GM04504 (cell line): ENCODE measurements at places on chromosomes 4 and X.
A peak's percentile ranks its signal among the peaks of the same experiment; 100 is the strongest.

- no peak for DNase-seq
Observed at GRCh38 chr4:18180122-18180521, 158.6 kb upstream of the LCORL start.

- DNase-seq = peak; percentile 3
Observed at GRCh38 chrX:141314441-141314840, 72.1 kb upstream of the SPANXC start.

DNA sequence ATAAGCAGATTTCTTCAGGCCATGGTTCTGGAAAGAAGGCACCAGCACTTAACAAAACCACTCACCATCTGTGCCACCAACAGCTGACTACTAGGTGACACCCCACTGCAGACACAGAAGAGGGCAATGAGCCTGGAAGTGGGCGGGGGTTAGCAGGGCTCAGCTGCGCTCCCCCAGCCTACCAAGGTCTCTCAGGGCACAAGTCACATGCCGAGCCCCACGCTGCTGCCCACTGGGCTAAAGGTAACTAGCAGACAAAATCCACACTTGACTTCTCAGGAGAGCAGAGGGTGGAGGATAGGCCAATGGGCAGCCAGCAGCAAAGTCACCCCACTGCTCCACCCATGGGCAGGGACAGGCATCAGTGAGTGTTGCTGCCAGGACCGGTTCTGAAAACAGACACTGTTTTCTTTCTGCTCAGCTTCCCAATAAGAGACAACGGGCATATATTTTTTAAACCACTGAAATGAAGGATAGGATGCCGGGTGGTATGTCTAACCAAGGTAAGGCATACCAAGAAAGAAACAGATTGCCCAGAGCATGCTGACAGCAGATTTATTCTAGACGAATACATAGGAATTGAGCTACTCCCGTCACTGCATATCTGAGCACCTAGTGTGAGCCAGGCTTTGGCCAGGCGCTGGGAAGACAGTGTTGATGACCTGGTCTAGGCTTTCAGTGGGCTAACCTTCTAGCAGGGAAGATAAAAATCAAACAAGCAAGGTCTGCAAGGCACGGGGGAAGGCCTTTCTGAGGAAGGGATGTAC lies 20.1 kb downstream of the ACSL1 start:
- no peak for DNase-seq

DNA sequence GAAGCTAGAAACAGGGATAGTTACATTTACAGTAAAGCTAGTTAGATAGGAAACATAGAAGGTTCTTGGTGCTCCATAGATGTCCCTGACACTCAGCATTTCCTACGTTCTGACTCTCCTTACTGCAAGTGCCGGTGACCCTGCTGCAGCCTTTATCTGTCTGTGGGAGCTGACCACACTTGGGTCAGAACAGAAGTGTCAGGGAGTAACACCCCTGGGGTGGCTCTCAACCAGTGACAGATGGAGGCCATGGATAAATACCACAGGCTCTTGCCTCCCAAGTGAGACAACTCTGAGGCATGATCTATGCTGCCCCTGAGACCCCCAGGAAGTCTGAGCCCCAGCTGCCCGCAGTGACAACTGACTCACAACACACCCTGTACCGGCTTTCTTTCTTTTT lies 69.8 kb downstream of the ANXA3 start:
- DNase-seq = no peak

- DNase-seq = no peak
Observed at GRCh38 chrX:16855363-16856075, 14.6 kb downstream of the RBBP7 start.

DNA sequence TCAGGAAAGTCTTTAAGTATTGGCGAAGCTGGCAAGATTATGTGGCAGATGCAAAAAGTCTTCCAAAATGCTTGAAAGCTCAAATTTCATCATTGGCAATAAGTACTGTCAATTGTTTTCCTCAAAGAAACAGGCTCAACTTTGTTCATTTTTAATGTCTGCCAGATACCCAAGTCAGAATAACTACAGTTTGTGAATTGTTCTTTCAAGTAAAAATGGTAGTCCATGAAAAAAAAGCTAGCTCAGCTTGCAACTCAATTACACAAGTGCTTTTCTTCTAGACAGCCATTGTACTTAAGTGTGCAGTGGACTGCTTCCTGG lies 70.5 kb downstream of the AFF1 start:
- no peak for DNase-seq

GRCh38 chrX:19953145-19953544 lies 37.7 kb downstream of the BCLAF3 start:
- no peak for DNase-seq

DNA sequence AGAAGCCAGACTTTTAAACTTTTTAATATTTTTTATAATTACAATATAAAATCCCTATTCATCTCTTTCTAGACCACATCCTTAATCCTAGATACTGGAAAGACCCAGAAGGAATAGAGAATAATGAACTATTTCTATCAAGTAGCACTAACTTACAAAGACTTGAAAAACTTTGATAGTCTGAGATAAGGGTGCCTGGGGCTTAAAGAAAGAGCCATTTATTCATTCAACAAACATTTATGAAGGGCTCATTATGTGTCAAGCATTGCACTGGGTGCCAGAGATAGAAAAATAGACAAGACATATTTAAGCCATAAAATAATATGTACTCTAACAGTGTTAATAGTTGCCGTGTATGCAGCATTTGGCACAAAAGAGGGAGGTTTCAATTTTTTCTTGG lies 178.0 kb upstream of the EMCN start:
- DNase-seq = no peak

DNA sequence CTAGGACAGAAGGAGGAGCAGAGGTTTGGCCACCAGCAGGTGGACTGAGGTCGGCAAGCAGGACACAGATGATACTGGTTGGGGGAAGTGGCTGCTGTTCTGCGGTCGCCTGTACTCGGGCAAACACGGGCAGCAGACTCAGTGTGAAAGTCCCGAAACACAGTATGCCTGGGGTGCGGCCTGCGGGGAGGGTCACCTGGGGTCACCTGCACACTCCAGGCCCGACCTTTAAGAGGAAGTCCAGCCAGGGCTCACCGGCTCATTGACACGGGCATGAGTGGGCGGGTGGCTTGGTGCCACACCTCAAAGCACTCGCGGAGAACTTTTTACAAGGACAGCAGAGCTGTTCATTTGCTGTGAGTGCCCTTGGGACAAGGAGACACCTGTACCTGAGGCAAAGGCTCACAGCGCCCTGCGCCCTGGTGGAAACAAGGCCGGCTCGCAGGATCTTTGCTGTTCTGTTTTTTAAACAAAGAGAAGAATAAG lies 71.5 kb upstream of the MXD4 start:
- no peak for DNase-seq

DNA sequence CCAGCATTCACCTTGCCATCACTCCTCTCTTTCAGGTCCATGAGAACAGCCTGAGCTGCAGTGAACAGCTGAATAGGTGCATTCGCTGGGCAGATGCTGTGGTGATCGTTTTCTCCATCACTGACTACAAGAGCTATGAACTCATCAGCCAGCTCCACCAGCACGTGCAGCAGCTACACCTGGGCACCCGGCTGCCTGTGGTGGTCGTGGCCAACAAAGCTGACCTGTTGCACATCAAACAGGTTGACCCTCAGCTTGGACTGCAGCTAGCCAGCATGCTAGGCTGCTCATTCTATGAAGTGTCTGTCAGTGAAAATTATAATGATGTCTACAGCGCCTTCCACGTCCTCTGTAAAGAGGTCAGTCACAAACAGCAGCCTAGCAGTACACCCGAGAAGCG lies 3.2 kb downstream of the RASL11B start:
- no peak for DNase-seq

DNA sequence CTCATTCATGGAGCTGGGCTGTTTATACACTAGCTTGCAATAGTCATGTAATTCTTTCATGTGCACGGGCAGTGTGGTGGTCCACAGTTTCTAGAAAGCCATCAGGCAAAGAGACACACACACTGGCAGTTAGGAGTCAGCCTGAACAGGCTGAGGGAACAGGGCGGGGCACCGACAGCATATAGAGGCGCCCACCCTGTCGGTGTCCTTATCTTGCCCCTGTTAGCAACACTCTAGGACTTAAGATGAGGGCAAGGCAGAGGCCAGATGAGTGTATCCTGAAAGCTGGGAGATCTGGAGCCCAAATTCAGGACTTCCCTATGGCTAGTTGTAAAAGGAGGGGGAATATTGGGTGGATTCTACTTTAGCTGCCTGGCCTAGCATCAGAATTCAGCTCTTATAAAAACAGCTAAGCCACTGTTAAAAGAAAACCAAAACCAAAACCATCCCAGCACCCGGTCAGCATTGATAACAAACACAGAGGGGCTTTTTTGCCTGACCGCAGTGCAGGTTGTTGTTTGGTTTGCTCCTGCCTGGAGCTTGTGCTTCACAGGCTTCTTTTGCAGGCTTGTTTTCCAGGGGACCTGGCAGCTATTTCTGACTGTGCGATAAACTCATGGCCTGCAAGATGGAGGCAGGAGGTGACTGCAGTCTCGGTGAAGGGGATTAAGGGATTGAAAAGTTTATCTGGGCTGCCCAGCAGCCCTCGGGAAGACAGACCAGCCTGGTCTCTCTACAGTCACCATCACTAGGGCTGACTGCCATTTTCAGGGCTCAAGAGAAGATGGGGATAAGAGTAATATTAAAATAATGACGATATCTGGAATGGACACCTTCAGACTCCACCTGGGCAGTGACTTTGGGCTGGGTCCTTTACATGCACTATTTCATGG lies 638.9 kb downstream of the MID1IP1 start:
- DNase-seq = no peak

- no peak for DNase-seq
Observed at GRCh38 chr4:22551550-22551949, 35.7 kb upstream of the ADGRA3 start.

DNA sequence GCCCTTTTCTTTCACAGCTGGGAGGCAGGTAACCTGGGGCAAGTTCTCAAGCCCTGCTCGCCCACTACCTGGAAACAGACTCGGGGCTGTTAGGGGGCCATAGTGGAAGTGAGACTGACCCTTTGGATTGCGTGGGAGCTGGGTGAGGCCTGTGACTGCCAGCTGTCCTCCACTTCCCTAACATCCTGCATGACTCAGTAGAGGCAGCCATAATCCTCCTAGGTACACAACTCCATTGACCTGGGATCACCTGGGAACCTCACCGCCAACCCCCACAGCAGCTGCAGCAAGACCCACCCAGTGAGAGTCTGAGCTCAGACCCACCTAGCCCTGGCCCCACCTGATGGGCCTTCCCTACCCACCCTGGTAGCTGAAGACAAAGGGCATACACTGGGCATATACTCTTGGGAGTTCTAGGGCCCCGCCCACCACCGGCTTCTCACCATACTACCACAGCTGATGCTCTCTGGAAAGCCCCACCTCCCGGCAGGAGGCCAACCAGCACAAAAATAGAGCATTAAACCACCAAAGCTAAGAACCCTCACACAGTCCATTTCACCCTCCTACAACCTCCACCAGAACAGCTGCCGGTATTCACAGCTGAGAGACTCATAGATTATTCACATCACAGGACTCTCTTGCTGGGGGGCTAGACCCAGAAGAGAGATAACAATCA lies 61.1 kb upstream of the DCTD start:
- no peak for DNase-seq

DNA sequence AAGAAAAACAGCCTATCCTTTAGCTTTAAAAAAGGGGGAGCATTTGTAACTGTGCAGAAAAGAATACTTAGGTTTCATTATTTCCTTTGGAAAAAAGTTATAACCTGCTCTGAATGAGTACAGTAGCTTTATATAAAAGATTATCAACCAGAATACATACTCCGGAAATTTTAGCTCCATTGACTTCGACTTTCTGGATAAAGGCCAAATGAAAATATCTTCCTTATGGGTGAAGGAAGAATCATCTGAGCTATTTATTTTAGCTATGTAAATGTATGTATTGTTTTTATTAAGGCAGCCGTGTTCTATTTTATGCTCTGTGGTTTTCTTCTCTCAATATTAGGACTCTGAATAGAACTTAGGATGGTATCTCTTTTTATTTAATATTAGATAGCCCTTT lies 69.0 kb upstream of the ETNPPL start:
- no peak for DNase-seq

GRCh38 chr4:78667764-78668163 lies 108.4 kb upstream of the BMP2K start:
- DNase-seq = no peak

- no peak for DNase-seq
Observed at GRCh38 chrX:79704325-79704724, 310.2 kb upstream of the TBX22 start.

DNA sequence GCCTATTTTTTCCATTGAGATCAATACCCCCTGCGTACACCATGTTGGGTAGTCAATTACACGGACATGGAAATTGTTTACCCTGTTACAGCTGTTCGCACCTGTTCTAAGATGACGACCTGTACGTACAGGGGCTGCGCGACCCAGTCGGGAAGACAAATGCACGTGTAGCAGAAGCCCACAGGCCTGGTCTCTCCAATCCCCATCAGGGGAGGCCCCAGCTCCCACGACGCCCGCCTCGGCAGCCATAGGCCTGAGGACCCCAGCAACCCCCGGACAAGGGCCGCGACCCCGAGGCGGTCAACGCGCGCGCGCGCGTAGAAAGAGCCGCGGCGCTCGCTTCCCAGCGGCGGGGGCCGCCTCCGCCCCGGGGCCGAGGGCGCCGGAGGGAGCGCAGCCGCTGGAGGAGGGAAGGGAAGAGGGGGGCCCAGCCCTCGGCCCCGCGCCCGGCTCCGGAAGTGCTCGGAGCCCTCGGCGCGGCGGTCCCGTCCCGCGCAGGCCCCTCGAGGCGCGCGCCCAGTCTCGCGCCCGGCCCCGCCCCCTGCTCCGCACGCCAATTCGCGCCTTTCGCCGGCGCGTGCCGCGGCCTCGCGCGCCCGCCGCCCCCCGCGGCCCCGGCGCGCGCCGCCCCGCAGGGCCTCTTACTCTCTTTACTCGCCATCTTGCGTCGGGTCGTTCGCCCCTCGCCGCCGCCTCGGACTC lies 618 bp downstream of the RBBP7 start:
- no peak for DNase-seq

DNA sequence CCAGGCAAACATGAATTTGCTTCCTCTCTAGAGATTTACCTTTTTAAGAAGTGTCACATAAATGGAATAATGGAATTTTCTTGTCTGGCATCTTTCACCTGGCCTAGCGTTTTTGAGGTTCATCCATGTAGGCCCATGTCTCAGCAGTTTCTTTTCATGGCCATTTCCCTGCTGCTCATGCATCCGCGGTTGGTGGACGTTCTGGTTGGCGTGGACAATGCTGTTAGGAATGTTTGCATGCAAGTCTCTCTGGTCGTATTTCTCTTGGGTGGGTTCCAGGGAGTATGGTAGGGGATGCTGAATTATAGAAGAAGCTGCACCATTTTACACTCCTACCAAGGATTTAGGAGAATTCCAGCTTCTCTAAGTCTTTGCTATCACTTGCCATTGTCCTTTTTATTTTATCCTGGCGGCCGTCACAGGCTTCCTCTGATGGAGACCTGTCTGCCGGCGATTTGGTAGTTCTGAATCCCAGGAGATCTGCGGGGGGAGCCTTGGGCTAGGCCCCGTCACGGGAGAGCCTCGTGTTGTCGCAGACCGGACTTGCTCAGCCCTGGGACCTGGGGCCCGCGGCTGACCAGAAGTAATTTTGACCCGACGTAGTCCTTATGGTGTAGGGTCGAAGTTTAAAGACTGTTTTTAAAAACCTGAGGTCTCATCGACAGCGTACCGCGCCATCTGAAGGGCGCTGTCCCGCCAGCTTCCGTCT lies 56.9 kb upstream of the TADA2B start:
- peak; percentile 26 for DNase-seq
